ENCODE measurements at places on chromosomes 2 and 18. TPM values are rescaled to one million over a fixed set of nuclear protein-coding genes. Genes with fewer than 3 reads are reported as not detected.

GRCh38 chr2:65299246-65299645 is 71.6 kb downstream of the ACTR2 start:
- peaks cover 34% of the 10 kb centered on the region for H3K4me1 ChIP-seq
- H3K27me3 ChIP-seq: no peaks in the 10 kb centered on the region
- H3K36me3 ChIP-seq: no peaks in the 10 kb centered on the region
- DNase-seq: no peak
- no peak overlapping the region for H3K4me3 ChIP-seq
- H3K27ac ChIP-seq: peak overlapping the region; percentile 34

DNA sequence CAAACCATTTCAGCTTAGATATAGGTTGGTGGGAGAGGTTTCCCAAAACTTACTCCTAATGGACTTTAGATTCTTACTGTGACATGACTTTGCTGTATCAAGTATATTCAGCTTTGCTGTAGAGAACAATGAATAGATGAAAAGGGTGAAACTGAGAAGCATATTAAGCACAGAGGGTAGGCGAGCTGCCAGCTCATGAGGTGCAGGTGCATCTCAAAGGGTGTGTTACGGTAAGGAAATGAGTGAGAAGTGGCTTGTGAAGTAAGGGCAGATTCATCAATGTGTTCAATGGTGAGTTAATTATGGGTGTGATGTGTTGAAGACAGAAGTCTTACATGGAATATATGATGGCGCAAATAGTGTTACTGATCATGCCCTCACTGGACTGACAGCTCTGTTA is 49.3 kb downstream of the CD8B2 start:
- no peak overlapping the region for H3K4me3 ChIP-seq
- no peak for DNase-seq
- peaks cover 4% of the 10 kb centered on the region for H3K27me3 ChIP-seq

GRCh38 chr18:76391038-76391437 is 104.0 kb downstream of the ZNF516 start:
- peaks cover 11% of the 10 kb centered on the region for H3K4me1 ChIP-seq
- H3K27me3 ChIP-seq: no peaks in the 10 kb centered on the region
- no peak overlapping the region for H3K27ac ChIP-seq
- no peak overlapping the region for H3K4me3 ChIP-seq

DNA sequence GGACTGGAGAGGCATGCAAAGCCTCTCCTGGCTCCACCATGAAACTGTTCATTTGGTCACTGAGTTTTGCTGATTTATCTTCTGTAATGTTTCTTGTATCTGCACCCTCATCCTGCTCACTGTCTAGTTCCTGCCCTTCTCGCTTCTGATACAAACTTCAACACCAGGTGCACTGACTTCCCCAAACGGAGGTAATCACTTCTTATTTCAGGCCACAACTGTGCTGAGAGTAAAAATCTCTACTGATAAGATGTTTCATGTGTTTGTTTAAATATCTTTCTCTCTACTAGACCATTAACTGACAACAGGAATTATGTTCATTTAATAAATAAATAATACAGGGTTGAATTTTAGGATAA is 10.9 kb upstream of the NT5C1B start:
- H3K4me3 ChIP-seq: no peak overlapping the region
- H3K27ac ChIP-seq: no peak overlapping the region
- no peaks in the 10 kb centered on the region for H3K4me1 ChIP-seq
- H3K36me3 ChIP-seq: no peaks in the 10 kb centered on the region
- no peaks in the 10 kb centered on the region for H3K27me3 ChIP-seq

DNA sequence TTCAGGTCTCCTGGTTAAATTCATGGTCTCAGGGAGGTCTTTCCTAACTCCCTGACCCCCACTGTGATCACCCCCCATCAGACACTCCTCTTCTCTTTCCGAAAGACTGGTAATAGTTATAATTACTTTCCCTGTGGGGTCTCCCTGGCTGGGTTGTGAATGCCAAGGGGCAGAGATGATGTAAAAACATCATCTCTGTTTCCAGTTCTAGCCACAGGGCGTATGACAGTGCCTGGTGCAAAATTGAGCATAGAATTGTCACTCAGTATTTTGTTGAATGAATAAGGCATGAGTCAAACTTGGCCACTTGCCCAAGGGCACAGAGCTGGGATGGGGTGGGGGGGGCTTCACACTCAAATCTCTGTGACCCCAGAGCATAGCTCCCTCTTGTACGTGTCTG is 65.2 kb downstream of the LTBP1 start:
- DNase-seq: no peak
- no peaks in the 10 kb centered on the region for H3K27me3 ChIP-seq
- H3K4me3 ChIP-seq: no peak overlapping the region
- H3K4me1 ChIP-seq: no peaks in the 10 kb centered on the region
- H3K36me3 ChIP-seq: no peaks in the 10 kb centered on the region

SERPINB2 gene
- total RNA-seq: not detected

DNA sequence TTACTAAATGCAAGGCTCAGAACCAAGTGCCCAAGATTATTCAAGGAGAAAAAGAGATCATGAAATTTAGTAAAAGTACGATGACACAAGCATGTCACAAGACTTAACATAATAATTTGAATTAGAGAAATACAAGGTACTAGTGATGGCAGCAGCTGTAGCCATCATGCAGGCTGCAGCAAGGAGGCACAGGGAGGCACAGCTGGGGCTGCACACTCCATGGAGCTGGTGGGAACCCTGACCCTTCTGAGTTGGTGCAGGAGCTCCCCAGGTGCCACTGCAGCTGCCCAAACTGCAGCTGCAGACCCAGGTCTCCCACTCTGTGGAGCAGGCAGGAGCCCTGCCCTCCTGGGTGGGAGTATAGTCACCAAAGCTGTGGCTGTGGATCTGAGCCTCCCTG is 46.0 kb downstream of the COL3A1 start:
- no peaks in the 10 kb centered on the region for H3K27me3 ChIP-seq
- H3K4me3 ChIP-seq: no peak overlapping the region
- no peak overlapping the region for H3K27ac ChIP-seq
- H3K36me3 ChIP-seq: no peaks in the 10 kb centered on the region
- DNase-seq: no peak
- no peaks in the 10 kb centered on the region for H3K4me1 ChIP-seq

DNA sequence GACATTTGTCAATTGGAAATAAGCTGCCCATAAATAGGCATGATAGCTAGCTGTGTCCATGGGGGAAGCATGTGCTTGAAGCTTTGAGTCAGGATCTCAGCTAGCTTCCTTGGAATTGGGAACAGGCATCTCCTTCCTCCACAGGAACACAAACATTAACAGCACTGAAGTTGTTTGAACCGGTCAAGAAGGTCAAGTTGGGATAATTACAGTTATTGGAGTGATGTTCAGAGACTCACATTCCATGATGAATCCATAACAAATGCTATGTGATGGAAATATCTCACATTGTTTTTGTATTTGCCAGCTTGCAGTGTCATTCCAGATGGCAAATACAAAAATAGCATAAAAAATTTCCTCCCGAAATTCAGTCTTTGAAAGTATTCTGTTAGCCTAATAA is 347.6 kb upstream of the SMIM21 start:
- peaks cover 5% of the 10 kb centered on the region for H3K27me3 ChIP-seq
- H3K27ac ChIP-seq: no peak overlapping the region
- no peak overlapping the region for H3K4me3 ChIP-seq
- no peak for DNase-seq
- H3K4me1 ChIP-seq: no peaks in the 10 kb centered on the region

GRCh38 chr2:102144128-102144527 is 1.6 kb downstream of the IL1R1 start:
- H3K4me1 ChIP-seq: peaks cover 32% of the 10 kb centered on the region
- DNase-seq: no peak
- peak overlapping the region; percentile 73 for H3K4me3 ChIP-seq
- H3K36me3 ChIP-seq: peaks cover 16% of the 10 kb centered on the region
- peak overlapping the region; percentile 90 for H3K27ac ChIP-seq

- H3K27ac ChIP-seq: no peak overlapping the region
- no peak for DNase-seq
- peaks cover 64% of the 10 kb centered on the region for H3K36me3 ChIP-seq
- H3K4me3 ChIP-seq: no peak overlapping the region
Observed at GRCh38 chr2:43941359-43941758, 54.4 kb downstream of the LRPPRC start.

GRCh38 chr2:170229125-170229524 is 51.2 kb downstream of the MYO3B start:
- no peak for DNase-seq
- no peaks in the 10 kb centered on the region for H3K27me3 ChIP-seq
- no peak overlapping the region for H3K27ac ChIP-seq

SELENOI gene
- total RNA-seq: 13.4 TPM

DNA sequence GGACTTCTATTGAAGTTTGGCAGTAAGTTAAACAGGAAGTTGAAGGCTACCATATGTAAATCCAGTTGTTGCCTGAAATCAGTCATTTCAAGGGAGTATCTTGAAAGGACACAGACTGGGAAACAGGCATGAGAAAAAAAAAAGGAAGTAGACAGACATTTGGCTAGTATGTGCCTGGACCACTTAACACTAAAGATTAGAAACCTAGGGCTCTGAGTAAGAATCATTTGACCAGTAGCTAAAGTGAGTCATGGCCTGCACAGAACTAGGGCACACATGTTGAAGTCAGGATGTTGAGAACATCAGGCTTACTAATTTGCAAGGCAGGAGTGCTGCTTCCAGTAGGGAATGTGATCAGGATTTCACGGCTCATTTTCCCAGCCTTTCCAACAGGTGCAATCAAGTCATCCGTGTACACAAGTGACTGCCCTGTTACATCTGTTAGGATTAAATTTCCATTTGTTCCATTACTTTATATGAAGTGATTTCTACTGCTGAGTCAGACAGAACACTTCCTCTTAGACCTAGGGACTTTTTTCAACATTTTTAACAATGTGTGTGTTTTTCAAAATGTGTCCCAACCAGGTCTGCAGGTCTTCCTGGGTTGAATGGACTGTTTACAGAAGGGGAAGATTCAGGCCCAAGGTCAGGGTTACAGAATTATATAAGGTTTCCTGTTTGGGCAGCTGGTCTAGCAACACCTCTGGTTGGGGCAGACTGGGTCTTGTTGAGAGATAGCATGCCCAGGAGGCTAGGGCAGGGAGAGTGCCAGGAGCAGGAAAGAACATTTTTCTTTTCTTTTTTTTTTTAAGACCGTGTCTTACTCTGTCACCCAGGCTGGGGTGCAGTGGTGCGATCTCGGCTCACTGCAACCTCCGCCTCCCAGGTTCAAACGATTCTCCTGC is 145.6 kb downstream of the TGIF1 start:
- H3K27ac ChIP-seq: peak overlapping the region; percentile 96
- peak overlapping the region; percentile 57 for H3K4me3 ChIP-seq
- H3K4me1 ChIP-seq: peaks cover 61% of the 10 kb centered on the region

All from lower lobe of right lung (tissue), 2 donors.